ENCODE measurements at places on chromosomes 6 and 20. TPM values are rescaled to one million over a fixed set of nuclear protein-coding genes. Genes with fewer than 3 reads are reported as not detected.

The IL22RA2 gene
- total RNA-seq = not detected

- peak; percentile 81 for DNase-seq
These were observed 2.1 kb upstream of the PERP start for GRCh38 chr6:138109042-138109997.

DNA sequence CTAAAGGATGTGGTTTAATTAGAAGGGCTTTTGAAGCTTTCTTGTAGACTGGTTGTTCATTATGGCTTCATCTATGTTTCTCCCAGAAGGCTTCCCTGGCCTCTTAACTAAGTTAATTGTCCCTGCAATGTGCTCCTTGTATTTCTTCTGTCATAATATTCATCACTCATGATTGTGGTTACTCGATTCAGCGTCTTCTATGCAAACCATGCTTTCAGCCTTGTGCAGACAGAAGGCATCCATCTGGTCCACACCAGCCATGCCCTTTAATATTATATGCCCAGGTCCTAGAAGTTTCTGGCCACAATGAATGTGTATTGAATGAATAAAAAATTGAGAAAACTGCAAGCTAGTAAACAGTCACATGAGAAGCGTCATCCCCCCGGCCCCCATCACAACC lies 163.2 kb downstream of the KHDC1L start:
- no peak for DNase-seq

DNA sequence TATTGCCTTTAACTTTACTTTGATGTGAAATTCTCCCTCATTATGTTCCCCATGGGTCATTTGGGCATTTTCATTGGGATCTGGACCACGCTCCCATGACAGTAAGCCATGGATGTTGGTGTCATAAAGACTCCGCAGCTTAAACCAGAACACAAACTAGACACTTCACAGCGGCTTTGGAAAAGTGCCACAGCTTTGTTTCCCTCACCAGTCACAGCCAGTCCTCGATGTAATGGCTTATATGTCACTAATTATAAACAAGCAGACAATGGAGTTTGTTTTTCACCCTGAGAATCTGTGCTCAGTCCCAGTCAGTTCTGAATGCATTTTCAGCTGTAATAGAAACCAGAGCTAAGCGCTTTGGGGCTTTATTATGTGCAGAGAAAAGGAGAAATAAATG lies 23.2 kb upstream of the DAAM2 start:
- no peak for DNase-seq

DNA sequence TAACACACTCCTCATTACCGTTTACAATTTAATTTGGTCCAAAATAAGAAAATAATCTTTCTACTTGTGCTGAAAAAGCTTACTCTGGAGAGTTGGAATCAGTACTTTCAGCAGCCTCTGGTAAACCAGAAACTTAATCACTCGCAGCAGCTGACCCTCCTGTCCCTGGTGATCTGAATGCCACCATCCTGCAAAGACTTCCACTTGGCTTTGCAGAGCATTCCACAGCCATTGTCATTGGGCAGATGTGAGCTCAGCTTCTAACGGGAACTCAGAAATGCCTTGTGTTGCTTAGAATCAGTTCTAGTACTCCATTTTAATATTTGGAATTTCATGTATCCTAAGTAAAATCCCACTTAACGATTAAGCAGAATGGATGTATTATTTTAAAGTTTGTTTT lies 59.7 kb downstream of the PHACTR1 start:
- no peak for DNase-seq

The TBX18 gene
- total RNA-seq = 5.2 TPM

DNA sequence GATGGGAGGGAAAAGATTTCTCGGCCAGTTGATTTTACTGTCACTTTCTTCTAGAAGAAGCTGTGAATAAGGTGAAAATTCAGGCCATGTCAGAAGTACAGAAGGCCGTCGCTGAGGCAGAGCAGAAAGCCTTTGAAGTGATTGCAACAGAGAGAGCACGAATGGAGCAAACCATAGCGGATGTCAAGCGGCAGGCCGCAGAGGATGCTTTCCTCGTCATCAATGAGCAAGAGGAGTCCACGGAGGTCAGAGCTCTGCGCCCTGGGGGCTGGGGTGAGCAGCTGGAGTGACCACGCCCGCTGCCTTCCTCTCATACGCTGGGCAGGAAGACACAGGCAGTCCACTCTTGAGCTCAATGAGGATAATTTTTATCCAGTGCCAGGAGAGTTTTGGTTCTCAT lies 21.8 kb upstream of the C20orf144 start:
- no peak for DNase-seq

All from cardiac muscle cell (in vitro differentiated cells and primary cell).